ENCODE measurements at places on chromosomes 5 and 9.

GRCh38 chr9:135476561-135477355 lies 2.8 kb upstream of the PPP1R26 start:
- no peak for DNase-seq

DNA sequence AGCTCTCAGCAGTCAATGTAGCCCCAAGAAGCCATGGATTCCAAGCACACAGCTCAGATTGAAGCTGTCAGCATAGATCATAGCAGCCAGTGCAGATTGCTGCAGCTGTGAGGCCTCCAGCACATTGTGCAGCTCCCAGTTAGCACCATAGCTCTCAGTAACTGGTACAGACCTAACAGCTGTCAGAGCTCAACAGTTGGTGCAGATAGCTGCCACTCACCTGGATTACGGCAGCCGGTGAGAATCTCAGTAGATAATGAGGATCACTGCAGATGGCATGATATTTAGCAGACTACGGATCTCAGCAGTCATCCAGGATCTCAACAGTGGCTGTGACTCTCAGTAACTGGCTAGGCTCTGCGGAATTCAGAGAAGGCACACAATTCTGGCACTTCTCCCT lies 500.4 kb downstream of the TUSC1 start:
- DNase-seq: no peak

- no peak for DNase-seq
Observed at GRCh38 chr5:8493176-8493575, 624.2 kb downstream of the MTRR start.

GRCh38 chr5:32543291-32543690 lies 42.1 kb upstream of the SUB1 start:
- DNase-seq: no peak

DNA sequence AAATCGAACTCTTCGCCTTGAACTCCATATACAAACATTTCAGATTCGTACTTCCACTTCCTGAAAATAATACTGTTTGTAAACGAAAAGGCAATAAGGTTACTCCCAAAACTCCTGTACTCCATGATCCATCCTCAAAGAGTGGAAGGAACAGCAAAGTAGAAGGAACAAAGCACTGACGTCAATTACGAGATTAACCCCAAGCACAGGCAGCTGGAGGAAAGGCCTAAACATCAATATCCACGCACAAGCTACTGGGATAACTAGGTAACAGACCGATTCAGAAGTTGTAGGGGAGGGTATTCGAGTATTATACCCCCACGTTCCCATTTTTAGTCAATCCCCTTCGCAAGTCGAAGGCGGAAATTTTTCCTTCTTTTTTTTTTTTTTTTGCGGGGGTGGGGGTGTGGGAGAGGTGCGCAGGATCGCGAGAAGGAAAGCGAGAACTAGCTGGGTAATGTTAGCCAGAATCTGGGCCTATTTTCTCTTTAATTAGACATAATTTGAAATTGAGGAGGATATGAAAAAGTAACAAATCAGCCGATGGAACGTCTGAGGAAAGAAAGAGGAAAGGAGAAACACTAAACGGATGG lies 909 bp downstream of the AFF4 start:
- peak; percentile 47 for DNase-seq

DNA sequence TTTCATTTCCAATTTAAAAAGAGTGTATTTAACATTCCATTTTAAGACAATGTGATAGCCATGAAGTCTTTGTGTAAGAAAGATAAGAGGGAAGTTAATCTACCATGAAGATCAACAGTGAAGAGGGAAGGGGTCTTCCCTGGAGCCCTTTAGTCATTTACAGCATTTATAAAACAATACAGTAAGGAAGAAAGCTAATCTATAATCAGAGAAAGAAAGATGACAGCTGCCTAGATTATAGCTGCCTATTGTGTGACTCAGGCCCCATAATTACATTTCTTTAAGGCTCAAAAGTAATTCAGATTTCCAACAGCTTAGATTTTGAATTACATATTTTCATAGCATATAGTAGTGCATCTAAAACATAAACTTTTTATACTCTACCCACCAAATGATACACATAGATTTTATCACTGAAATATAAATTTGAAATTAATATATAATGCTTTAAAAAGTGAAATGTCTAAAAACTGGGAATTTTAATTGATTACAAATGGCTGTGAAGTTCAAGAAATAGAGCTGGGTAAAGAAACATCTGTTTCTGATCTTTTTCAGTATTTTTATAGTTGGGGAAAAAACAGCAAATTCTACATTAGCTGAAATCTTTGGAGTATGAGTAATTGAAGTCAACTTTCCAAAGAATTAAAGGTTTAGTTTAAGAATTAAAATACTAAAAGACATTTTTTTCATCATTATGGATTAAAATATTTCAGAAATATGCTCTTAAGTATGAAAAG lies 89.6 kb downstream of the RIC1 start:
- no peak for DNase-seq

GRCh38 chr9:5263351-5264218 lies 32.4 kb downstream of the INSL4 start:
- no peak for DNase-seq

DNA sequence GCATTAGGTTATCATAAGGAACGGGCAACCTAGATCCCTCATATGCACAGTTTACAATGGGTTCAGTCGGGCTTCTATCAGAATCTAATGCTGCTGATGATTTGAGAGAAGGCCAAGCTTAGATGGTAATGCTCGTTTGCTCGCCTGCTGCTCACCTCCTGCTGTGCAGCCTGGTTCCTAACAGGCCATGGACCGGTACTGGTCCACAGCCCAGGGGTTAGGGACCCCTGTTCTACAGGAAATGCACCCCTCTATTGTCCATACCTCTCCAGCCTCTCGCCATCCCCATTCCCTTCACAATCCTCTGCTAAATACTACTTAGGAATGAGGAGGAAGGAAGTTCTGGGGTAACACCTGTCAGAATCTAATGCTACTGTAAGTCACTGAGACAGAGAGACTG lies 75.1 kb downstream of the OXCT1 start:
- no peak for DNase-seq

- DNase-seq: peak; percentile 86
Observed at GRCh38 chr5:124806373-124807077, 60.1 kb upstream of the ZNF608 start.

DNA sequence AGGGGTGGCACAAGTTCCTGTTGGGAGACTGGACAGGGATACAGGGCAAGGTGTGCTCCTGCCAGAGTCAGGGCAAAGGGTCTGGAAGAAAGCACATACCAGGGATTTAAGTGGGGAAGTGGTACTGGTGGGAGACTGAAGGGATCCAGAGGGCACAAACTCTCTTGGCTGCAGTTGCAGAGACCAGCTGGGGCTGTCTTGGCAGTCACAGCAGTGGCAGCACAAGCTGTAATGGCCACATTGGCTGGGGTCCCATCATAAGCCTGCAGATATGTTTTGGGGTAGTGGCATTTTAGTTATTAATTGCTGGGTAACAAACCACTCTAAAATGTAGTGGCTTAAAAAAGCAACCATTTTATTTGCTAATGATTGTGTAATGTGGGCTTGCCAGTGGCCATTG lies 492.2 kb downstream of the ENC1 start:
- DNase-seq: peak; percentile 85

DNA sequence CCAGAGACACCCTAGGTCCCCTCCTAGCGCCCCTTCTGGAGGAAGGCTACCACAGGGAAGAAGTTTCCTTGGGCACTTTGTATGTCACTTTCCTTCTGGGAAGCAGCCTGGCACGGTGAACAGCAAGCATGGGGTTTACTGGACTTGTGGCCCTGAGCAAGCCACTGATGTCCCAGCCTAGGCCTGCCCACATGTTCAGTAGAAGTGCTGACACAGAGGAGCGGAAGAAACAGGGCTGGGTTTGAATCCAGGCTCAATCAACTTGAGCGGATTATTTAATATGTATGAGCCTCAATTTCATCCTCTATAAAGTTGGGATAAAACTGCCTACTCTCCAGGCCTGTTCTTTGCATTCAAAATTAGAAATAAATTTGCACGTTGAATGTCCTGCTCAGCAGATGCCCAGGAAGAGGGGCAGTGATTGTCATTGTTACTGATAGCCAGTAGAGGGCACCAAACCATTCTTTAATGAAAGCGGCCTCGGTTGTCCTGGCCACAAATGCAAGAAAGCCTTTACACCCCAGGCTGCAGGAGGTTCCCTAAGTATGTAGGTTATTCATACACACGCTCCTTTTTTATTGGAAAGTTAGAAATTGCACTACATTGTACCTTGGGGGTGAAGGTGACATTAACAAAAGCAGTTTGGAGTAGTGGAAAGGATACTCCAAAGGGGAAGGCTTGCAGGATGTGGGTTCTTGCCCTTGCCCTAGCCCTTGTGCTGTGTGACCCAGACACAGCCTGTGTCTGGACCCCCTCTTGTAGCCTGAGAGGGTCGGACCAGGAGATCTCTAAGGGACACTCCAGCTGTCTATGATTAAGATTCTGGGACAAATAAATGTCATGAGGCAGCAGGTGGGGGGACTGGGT lies 13.4 kb upstream of the XPA start:
- no peak for DNase-seq

- DNase-seq: peak; percentile 22
Observed at GRCh38 chr5:115069087-115069968, 100.4 kb downstream of the TRIM36 start.

- DNase-seq: no peak
Observed at GRCh38 chr9:5553211-5553610, 42.9 kb downstream of the PDCD1LG2 start.

GRCh38 chr9:93187047-93187446 lies 3.1 kb downstream of the WNK2 start:
- no peak for DNase-seq

DNA sequence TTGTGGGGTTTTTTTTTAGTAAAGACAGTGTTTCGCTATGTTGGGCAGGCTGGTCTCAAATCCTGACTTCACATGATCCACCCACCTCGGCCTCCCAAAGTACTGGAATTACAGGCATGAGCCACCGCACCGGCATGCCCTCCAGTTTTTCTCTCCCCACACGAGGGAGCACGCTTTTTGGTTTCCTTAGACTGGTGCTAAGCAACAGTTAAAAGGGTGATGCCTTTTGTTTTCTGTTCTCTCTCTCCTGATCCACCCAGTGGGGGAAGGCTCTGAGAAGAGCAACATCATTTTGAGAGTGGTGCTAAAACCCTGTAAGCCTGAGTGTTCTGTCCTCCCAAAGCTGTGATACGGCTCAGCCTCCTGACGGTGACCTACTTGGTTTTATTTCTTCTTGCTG lies 146.6 kb downstream of the MAN2A1 start:
- DNase-seq: no peak

- no peak for DNase-seq
Observed at GRCh38 chr9:13478160-13478559, 198.7 kb upstream of the MPDZ start.

DNA sequence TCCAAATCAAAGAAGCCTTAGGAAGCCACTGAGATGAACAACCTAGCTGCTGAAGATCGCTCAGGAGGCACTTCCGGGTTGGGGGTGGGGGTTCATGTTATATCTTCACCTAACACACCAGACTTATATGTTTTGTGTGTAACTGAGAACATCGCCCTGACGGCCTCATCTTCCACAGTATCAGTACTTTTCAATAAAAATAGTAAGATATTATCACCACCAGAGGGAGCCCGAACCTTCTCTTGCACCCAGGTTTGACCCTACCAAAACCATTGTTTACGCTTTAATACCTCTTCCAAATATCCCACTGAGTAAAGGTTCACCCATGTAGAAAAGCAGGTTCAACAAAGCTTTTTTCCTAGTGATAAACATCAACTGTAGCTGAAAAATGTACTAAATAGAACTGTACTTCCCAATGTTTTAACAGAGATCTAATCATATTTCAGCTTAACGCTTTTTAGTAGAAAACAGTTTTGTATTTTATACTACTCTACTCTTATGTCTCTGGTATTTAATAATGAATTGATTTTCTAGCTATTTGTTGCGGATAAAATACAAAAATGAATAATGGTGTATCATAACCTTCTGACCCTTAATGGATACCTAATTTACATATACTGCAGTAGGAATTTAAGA lies 244.0 kb downstream of the EPB41L4A start:
- no peak for DNase-seq

- DNase-seq: no peak
Observed at GRCh38 chr5:40572937-40573336, 106.8 kb upstream of the PTGER4 start.
